Activated CD8-positive, alpha-beta T cell treated with anti-CD3 and anti-CD28 coated beads for 36 hours (primary cell): ENCODE measurements at places on chromosomes 4 and X. TPM values are rescaled to one million over a fixed set of nuclear protein-coding genes. Genes with fewer than 3 reads are reported as not detected.

DNA sequence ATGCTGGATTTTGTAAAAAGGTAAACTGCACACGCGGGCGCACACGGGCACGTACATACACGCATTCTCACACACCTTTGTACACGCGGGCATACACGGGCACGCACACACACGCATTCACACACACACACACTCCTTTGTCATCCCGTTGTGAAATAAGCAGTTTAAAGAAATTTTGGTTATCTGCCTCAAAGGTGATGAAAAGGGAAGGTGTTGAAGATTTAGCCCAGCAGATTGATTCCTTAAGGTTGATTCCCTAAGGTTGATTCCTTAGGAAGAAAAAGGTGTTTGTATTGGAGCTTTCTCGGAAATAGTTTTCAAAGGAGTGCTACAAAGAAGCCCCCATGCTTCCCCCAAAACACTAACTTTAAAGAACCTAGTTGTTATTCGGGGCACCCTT is 693 bp downstream of the ATP10D start:
- DNase-seq = no peak

DNA sequence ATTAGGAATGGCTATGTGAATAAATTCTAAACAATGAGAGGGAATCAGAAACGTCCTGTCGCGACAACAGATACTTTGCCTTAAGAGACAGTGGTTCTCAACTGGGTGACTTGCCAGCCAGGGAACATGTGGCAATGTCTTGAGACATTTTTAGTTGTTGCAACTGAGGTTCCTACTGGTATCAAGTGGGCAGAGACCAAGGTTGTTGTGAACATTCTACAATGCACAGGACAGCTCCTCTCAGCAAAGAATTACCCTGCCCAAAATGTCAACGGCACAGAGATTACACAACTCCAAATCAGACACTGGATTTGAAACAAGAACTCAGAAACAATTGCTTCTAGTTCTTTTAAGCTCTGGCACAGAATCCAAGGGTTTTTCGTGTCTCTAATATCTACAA is 128.6 kb downstream of the ARHGAP6 start:
- no peak for DNase-seq

The CSAG3 gene
- total RNA-seq = not detected

The DMRTC1 gene
- not detected for total RNA-seq
